ENCODE measurements at places on chromosomes 12 and 14.

GRCh38 chr12:79236920-79237319 is 372.3 kb downstream of the SYT1 start:
- no peak for DNase-seq

DNA sequence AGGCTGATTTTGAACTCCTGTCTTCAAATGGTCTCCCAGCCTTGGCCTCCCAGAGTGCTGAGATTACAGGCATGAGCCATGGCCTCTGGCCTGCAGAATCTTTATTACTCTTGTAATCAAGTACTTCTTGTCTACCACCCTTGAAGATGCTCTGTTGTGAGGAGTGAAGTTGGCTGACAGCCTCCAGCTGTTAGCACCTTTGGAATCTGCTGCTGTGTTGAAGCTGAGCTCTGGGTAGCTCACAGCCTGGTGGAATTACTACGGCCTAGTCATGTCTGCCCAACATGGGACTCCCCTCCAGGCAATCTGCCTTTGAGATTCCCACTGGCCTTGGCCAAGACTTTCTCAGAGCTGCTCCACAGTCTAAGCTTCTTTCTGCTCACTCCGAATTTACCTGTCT is 5.8 kb upstream of the C12orf75 start:
- peak; percentile 23 for DNase-seq

GRCh38 chr14:76666746-76667145 is 94.5 kb upstream of the VASH1 start:
- DNase-seq, result no peak

DNA sequence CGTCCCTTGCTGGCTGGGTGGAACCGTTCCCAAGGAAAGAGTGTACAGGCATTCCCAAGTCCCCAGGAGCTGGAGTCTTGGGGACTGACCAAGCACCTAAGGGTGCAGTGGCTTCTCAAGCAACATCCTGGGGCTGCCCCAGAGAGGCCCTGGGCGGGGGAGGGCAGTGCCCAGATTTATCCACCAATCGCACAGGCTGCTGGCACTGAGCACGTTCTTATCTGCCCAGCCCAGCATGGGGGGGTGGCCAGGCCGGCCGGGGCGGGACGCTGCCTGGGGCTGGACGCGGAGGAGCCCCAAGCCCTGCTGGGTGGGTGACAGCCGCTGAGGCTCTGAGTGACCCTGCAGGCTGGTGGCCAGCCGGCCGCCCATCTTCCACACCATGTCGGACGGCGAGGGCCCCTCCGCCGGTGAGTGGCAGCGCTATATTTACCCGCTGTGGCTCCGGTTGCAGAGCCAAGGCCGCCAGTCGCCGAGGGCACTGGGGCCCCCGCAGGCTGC is 53.4 kb downstream of the CYP46A1 start:
- peak; percentile 22 for DNase-seq

DNA sequence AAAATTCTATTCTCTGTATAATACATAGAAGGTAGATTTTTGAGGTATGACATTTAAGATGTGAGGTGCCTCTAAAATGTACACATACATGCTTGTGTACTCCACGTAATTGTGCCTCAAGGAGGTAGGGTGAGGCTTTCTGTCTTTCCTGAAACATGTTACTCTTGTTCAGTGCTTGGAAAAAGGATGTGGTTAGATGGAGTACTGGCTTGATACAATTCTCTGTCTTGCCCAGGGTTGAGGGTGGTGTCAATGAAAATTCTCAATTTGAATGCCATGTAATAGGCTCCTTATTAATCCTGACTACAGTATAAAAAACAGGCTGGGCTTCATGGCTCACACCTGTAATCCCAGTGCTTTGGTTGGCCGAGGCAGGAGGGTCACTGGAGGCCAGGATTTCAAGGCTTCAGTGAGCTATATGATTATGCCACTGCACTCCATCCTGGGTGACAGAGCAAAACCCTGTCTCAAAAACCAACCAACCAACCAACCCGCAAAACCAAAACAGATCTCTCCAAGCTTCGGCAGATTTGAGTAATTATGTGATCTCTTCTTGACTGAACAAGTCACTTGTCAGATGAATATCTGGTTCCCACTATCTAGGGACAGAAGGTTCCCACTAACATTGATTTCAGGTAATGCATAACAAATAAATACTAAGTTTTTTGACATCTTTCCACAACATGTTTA is 41.6 kb downstream of the RCOR1 start:
- no peak for DNase-seq

GRCh38 chr14:41636492-41637392 is 30.1 kb downstream of the LRFN5 start:
- DNase-seq, result no peak

DNA sequence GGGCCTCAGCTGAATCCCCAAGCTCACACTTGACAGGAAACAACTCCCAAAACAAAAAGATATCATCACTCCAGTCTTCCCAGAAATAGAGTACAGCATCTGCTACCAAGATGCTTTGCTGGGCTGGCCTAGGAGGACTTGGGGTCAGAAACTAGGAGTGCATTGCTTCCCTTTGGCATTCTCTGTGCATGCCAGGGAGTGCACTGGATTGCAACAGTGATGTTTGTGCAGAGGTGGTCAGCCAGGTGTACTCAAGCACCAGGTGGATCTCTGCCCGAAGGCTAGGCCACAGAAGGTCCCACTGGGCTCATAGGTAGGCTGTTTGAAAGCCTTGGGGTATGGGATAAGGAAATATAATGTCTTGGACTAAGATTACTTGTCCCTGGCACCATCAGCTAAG is 51.1 kb downstream of the RAB35 start:
- no peak for DNase-seq

DNA sequence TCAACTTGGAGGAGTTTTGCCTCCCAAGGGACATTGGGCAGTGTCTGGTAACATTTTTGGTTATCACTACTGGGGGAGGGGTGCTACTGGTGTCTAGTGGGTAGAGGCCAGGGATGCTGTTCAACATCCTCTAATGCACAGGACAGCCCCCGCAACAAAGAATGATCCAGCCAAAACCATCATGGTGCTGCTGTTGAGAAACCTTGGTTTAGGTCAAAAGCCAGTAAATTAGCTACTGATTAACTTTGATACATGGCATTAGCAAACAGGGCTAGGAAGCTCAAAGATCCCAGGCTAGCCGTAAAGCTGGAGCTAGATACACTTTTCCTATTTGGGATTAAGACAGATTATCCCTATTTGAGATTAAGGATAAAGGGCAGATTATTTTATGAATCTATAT is 8.8 kb downstream of the ALKBH2 start:
- DNase-seq, result no peak

DNA sequence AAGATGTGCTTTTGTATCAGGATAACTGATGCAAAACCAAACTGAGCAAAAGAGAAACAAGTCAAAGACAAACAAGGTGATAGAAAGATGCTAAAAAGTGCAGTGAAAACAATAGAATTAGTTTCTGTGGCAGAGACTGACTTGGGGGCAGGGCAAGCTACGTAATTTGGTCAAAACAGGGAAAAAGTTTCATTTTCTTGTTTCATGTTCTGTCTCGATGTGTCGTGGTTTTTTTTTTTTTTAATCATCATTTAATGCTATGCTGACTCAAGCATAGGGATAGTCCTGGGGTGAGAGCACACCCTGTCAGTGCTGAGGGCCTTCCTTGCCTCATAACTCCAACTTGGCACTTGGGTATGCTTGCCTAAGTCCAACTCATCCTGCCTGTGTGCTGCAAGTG is 144.1 kb upstream of the PTPRQ start:
- DNase-seq, result no peak

GRCh38 chr12:82176761-82177490 is 181.3 kb downstream of the CCDC59 start:
- DNase-seq, result peak; percentile 81

DNA sequence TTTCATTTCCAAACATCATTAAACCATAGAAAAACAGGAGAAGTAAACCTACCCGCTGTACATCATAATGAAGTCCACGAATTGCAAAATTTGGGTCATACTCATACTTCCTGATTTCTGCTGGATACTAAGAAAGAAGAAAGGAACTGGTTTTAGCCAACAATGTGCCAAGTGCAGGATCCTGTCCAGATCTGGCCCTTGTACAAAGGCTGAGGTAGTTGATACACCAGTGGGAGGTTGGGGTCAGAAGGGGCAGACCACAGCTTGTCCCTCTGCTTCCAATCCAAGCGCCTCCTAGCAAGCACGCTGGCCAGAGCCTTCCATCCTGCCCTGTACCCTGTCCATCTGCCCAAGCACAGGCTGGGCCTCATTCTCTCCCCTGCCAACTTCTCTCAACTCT is 34.2 kb downstream of the NT5DC3 start:
- DNase-seq, result peak; percentile 28

- DNase-seq, result peak; percentile 97
Observed at GRCh38 chr14:99758121-99758821, 34.9 kb upstream of the EML1 start.

GRCh38 chr12:17372508-17372907 is 717.5 kb downstream of the RERGL start:
- DNase-seq, result no peak

DNA sequence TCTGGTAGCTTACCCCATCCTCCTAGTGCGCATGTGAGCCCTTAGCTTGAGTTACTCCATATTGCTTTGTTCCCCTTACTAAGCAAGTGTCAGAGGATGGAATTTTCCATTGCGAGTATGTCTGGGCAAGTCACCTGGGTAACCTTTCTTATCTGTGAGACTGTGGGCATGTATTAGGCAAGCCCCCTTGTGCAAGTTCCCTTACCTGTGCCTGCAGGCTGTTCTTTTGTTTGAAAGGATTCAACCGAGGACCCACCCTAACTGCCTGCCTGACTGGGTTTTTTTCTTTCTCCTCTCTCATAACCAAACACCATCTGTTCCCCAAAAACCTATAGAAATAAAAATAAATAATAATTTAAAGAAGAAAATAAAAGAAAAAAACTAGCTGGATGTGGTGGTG is 22.3 kb upstream of the PPP2R5E start:
- no peak for DNase-seq

DNA sequence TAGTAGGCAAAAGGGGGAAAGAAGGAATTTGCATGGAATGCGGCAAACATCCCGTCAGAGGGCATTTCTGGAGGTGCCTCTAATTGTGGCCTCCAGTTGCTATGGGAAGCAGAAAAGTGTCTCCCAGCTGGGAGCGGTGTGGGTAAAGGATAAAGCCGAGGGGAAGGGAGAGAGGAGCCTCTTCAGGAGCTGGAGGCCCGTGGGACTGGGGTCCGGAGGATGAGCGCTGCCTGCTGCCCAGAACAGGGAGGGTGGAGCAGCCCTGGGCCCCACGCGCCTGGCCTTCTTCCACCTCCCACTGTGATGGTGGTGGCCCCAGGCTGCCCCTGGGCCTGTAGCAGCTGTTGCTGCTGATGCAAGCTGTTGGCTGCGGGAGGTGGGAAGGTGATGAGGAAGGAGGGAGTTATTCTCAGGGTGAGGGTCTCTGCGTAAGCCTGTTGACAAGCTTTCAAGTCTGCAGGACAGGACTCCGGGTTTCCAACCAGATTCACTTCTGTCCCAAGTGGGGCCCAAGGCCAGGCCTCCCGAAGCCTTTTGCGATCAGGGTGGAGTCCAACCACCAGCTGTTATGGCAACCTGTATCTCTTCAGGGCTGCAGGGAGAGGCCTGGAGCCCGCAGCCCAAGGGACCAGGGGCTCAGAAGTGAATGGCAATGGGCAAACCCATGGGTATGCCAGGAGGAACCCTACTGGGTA is 19.1 kb upstream of the PGF start:
- DNase-seq, result no peak

DNA sequence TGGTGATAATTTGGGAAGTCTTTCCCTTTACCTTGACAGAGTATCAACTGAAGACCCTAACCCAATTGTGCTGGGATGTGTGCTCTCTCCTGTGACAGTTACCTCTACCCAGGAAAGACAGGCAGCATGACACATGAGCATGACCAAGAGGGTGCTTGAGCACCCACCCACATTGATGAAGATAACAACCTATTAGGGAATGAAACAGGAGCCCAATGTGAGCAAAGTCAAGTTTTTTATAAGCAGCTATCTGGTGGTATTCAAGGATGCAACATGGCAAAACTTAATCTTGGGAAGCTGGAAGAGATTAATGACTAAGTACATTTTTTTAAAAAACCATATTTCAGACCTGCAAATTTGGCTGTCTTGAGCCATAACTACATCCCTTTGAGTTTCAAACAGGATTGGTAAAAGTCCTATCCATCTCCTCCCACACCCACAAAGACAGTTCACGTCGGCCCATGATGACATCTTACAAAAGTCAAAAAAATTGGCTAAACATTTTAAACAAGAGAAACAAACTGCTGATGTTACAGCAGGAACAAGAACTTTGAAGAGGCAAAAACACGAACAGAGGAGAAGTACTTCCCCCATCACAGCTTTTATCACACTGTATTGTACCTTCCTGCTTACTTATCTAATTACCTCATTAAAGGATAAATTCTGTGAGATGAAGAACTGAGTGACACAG is 60.3 kb downstream of the MED13L start:
- DNase-seq, result no peak

GRCh38 chr14:76256545-76256944 is 104.8 kb downstream of the GPATCH2L start:
- DNase-seq, result no peak

DNA sequence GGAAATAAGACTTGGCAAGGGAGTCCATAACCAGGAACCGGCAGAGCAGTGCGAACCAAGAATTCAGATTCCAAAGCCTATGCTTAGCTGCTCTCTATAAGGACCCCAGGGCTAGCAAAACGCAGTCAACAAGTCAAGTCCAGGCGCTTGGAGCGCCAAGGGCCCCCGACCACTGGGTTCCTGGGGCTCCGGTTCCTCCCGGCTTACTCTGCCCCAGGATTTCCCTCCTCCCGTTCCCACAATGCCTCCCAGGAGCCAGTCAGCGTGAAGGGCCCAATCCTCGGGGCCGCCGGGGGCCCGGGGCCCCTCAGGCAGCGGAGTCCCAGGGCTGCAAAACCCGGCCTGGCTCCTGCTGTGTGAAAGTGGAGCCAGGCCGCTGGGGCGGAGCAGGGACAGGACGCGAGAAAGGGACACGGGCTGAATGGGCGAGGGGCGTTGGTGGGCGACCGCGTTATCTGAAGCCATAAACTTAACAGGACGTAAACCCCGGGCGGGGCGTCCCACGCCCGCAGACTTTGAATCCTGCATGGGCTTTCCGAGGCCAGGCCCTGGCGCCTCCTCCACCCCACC is 1.5 kb downstream of the KRT8 start:
- no peak for DNase-seq

GRCh38 chr12:108846290-108846701 is 11.1 kb downstream of the SSH1 start:
- no peak for DNase-seq

DNA sequence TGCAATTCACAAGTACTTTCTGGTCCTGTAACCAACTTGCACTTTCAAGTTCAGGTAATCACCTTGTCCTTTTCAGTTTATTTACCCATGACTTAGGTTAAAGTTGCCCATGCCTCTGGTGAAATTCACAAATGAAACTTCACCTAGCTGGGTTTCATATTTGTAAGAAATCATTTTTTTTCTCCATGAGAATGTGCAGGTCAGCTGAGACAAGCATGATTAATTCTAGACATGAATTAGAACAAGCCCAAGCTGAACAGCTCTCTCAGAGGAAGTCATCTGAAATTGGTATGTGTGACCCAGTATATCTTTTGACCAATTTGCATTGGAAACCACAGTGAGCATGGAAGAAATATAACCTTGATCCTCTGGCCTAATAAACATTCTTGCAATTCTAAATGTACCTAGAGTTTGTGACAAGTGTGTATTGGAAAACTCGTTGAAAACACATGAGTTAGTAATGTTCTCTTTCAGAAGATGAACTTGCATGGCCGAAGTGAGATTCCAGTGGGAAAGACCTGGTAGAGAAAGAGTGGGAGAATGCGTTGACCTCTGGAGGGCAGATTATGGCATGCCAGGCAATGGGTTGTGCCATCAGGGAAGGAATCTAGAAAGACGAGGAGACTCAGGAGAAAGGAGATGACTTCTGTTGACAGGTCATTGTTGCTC is 486.5 kb downstream of the ZFP36L1 start:
- no peak for DNase-seq
